ENCODE measurements at places on chromosomes 6 and 20. TPM values are rescaled to one million over a fixed set of nuclear protein-coding genes. Genes with fewer than 3 reads are reported as not detected.

Gene SRSF12
- 1.8 TPM for total RNA-seq

Gene COL9A3
- 0.69 TPM for total RNA-seq

Gene SLC22A2
- not detected for total RNA-seq

Gene BHLHE23
- total RNA-seq: not detected

Gene ZBTB24
- total RNA-seq: 21.4 TPM

Gene OR12D3
- total RNA-seq: not detected

Gene MYLK4
- 0.36 TPM for total RNA-seq

Gene ATG5
- total RNA-seq: 38.1 TPM

Gene HUS1B
- total RNA-seq: 1.1 TPM

Gene F13A1
- not detected for total RNA-seq

Gene ETV7
- total RNA-seq: 8.7 TPM

Gene OTOR
- total RNA-seq: not detected

Gene ADGRF5
- total RNA-seq: 0.34 TPM

Gene PLA2G7
- not detected for total RNA-seq

Gene MICAL1
- 128 TPM for total RNA-seq

Gene EYS
- under 0.01 TPM for total RNA-seq

Gene CLIC5
- total RNA-seq: not detected

Gene ADGB
- not detected for total RNA-seq

Gene ZBTB12
- 1.8 TPM for total RNA-seq

Gene SRMS
- not detected for total RNA-seq

Gene FKBP1C
- total RNA-seq: under 0.01 TPM

Gene LAMA4
- 63.6 TPM for total RNA-seq

Gene TINAG
- total RNA-seq: not detected

Gene TRIM39
- 9.3 TPM for total RNA-seq

Gene SLC35B2
- 151 TPM for total RNA-seq

Gene ZBTB46
- total RNA-seq: 1.00 TPM

Gene LPA
- not detected for total RNA-seq

Gene RFX6
- total RNA-seq: not detected

Gene B3GAT2
- not detected for total RNA-seq

Gene TM9SF4
- 60.5 TPM for total RNA-seq

Gene HDAC2
- 44.7 TPM for total RNA-seq

Gene BTNL2
- total RNA-seq: not detected

Gene TNFRSF6B
- total RNA-seq: 0.67 TPM

Gene PYGB
- 290 TPM for total RNA-seq

Gene ZNF292
- 15.8 TPM for total RNA-seq
